ENCODE measurements at places on chromosomes 5 and 9.

GRCh38 chr9:137592767-137593166, 2.5 kb upstream of the ZMYND19 start:
- no peak for DNase-seq

DNA sequence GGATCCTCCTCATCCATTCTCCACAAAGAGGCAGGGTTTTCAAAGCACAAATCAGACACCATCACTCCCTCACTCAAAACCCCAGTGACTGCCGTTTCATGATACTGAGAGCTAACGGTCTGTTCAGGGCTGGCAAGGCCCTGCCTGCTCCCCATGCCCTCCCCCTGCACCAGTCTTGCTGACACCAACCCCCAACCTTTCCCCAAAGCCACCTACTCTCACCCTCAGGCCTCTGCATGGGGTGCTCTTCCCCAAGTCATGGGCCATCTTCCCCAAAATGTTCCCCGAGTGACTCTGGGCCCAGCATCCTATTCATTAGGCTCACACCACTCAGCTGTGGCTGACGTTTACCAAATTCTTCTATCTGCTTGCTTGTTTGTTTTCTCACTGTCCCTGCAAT, 21.7 kb upstream of the OLFM1 start:
- no peak for DNase-seq

GRCh38 chr5:150731669-150732242, 27.1 kb downstream of the DCTN4 start:
- DNase-seq, result no peak

GRCh38 chr9:97372580-97372979, 39.3 kb upstream of the TDRD7 start:
- no peak for DNase-seq

DNA sequence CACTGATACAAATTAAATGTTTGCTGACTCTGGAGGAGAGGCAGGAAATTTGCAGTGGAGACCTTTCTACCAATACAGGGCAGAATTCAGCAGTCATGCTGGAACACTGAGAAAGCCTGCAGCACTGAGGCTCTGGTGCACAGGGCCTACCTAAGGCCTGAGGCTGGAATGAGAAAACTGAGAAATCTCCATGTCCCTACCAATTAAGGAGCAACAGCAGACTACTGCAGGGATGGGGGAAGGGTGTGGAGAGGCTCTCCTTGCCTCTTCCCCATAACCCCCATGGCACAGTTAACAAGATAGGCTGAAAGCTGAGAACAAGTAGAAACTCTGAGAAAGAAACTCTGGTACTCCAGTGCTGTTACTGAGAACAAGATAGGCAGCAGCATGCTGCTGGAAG, 10.5 kb downstream of the FBXO4 start:
- DNase-seq, result no peak

DNA sequence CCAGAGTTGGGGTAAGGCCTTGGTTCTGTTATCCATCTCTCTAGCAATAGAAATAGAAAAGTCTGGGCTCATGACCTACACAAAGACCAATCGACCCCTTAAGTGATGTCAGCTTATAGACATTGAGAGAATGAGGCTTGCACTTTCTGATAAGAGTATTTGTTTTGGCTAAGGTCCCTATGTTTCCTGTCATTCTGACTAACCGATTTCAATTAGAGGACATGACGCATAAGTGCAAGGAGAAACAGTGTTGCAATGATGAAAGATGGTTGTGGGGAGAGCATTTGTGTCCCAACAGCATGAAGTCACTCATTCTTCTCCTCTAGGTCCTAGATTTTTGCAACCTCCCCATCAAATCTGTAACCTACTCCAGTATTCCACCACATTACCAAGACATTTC, 255.1 kb downstream of the MAT2B start:
- DNase-seq, result no peak

GRCh38 chr9:16131264-16131663, 578.4 kb downstream of the CCDC171 start:
- DNase-seq, result no peak
